Adrenal gland (tissue), 19 donors: ENCODE measurements at places on chromosomes 1 and 21.

- DNase-seq: no peak
Measured at GRCh38 chr1:199698222-199698621, 329.3 kb upstream of the NR5A2 start.

DNA sequence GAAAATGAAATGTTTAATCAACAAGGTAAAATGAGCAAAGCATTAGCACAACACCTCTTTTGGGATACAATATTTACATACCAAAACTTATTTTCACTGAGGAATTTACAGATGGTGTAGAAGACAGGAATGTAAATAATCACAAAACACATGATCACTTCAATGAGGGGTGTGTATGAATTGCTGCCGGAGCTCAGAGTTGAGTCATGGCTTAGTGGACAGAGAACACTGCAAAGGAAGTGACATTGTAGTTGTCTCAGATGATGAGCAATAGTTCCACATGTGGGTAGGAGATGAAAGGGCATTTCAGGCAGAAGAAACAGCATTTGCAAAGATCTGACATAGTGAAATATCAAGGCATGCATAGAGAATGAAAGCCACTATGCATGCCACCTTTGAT lies 5.6 kb upstream of the KPRP start:
- no peak for DNase-seq

DNA sequence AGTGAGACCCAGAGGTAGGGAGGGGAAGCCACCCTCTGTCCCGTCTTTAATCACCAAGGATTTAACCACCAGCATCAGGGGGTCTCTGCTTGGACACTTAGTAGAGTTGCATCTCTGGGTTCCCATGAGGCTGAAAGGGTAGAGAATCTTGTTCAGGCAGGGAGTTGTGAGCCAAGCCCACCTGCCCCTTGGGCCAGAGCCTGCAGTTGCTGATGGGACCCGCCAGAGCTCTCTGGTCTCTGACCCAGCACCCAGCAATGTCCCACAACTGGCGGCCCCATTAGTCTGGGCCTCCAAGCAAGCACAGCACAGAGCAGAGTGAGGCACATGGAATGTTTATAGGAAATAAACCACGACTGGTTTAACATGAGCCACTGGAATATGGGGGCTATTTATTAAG lies 166.3 kb downstream of the TRIM33 start:
- DNase-seq: no peak

GRCh38 chr1:7515175-7515574 lies 255.9 kb upstream of the VAMP3 start:
- DNase-seq: no peak

DNA sequence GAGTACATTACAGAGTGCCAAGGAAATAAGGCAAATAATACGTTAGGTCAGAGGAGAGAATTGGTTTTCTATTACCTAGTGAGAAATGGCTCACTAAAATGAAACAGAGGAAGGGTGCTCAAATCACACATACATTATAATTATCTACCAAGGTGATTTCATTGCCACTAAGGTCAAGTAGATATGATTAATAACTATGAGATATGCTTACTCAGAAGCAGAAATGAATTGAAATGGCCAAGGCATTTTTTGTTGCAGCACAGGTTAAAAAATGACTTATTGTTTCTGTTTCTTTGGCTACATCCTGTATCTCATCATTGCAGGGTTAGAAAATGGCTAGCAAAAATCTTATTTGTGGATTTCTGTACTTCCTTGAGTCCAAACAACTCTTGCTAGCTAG lies 154.5 kb upstream of the GORAB start:
- no peak for DNase-seq

DNA sequence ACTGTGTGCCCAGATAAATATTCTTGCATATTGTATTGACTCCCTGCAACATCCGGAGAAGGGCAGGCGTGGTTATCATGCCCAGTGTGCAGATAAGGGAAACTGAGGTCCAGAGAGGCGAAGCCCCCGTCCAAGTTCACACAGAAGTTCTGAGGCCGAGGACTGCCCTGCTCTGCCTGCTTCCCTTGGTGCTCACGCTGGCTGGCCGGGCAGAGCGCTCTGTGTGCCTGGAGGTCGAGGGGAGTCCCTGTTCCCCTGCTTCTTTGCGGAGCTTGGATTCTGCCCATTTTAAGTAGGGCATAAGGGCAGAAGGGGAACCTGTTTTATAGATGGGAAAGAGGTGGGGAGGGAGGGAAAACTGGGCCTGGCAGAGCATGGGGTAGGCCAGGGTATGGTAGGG lies 92.8 kb upstream of the ACTL8 start:
- DNase-seq: no peak

DNA sequence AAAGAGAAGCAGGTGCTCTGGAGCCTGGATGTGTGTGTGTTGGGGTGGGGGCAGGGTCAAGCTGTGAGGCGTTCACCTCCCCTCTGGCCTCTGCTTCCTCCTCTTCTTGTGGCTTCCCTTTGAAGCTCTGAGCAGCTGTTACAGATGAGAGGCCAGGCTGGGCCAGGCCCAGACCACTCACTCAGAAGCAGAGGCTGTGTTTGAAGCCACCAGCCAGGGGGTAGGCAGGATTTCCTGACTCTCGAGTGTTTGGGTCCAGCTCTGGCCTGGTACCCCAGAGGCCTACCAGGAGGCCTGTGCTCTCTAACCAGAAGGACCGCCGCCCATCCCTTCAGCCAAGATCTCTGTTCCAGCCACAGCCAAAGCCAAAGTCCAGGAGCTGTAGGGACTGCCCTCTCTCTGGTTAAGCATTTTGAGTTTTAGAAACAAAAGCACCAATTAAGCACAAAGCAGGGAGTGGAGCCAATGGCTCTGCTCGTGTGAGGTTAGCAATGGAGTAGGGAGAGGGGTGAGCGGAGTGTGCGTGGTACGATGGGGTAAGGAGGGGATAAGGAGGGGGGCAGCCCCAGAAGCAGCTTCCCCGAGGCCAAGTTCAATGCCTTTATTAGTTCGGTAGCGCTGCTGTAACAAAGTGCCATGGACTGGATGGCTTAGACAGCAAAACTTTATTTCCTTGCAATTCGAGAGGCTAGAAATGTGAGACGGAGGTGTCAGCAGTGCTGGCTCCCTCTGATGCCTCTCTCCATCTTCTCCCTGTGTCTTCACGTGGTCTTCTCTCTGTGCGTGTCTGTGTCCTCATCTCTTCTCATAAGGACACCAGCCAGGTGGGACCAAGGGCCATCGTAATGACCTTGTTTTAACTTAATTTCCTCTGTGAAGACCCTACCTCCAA lies 20.5 kb downstream of the RCSD1 start:
- DNase-seq: no peak
